ENCODE measurements at places on chromosomes 12 and 14.

GRCh38 chr12:130983328-130984017, 29.8 kb downstream of the ADGRD1 start:
- no peak for DNase-seq

GRCh38 chr12:5013266-5013730, 30.4 kb upstream of the KCNA5 start:
- DNase-seq: peak; percentile 45

GRCh38 chr12:47551426-47551851, 154.4 kb downstream of the RPAP3 start:
- peak; percentile 78 for DNase-seq

DNA sequence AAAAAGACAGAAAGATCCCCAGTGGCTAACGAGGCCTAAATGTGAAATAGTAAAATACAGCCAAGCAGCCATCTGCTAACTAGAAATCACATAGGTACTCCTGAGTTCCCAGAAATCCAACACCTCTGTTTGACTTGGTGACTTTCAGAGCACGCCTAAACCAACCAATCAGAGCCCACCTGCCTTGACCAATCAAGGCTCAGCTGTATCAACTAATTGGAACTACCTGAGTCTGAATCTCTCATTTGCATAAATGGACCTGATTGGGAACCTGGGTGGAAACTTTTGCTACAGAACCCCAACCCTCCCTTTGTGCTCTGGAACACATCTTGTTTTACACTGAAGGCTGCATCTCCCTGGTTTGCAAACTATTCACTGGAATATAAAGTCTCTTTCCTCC, 5.1 kb upstream of the TCL1B start:
- DNase-seq: no peak

- DNase-seq: peak; percentile 23
These were observed 78.9 kb downstream of the DACT1 start for GRCh38 chr14:58716706-58717105.

- DNase-seq: peak; percentile 18
These were observed 109.2 kb downstream of the ATXN7L3B start for GRCh38 chr12:74646831-74647230.

DNA sequence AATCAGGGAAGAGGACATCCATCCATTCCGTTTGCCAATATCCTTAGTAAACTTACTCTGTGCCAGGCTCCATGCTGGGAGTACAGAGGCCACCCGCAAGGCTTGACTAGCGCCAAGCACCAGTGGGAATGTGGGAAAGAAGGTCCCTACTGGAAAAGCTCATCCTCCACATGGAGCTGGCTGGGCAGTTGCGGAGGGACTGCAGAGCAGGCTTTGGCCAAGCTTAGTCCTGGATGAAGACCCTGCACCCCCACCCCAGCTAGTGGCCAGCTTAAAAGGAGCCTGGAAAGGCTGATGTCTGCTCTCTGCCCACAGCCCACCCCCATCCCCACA, 22.4 kb upstream of the EIF2B2 start:
- DNase-seq: peak; percentile 51

DNA sequence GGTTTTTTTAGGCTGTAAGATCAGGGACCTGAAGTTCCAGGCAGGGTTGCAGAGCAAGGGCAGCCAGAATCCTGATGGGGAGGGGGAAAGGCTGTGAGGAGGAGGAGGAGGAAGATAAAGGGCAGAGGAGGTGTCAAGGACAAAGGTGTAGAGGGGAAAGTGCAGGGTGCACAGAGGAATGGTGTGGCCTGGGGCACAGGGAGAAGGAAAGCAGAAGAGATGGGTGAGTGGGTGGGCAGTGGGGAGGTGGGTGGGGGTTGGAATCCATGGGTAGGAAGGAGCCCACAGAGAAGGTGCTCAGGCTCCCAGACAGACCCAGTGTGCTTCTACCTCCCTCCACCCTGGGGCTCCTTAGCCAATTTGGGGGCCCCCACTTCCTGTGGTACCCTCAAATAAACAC, 11.2 kb downstream of the TRPV4 start:
- no peak for DNase-seq

- peak; percentile 22 for DNase-seq
These were observed 75.9 kb downstream of the CCDC92 start for GRCh38 chr12:123896767-123897166.

- DNase-seq: peak; percentile 76
These were observed 51.5 kb downstream of the DCAF5 start for GRCh38 chr14:69101331-69101826.

DNA sequence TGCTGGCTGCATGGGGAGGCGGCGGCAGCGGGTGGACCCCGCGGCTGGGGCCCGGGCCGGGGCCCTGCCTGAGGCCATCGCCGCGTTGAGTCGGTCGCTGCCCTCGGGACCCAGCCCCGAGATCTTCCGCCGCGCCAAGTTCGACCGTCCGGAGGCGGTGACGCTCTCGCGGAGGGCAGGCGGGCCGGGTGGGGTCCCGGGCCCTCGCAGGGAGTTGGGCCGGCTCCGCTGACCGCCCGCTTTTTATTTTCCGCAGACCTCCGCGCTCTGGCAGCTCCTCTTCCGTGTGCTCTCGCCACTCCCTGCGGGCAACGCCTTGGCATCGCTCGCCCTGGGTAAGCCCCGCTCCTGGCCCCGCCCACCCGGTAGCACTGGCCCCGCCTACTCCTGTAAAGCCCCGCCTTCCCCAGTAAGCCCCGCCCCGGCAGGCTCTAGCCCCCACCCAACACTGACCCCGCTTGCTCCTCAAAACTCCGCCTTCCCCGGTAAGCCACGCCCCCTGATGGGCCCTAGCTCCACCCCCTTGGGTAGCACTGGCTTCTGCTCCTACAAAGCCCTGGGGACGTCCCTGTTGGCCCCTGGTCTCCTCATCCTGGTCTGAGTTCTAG, 424 bp downstream of the TEDC1 start:
- peak; percentile 64 for DNase-seq

GRCh38 chr12:62190689-62191490, 69.3 kb upstream of the USP15 start:
- no peak for DNase-seq

GRCh38 chr14:87567618-87568295, 425.2 kb downstream of the GALC start:
- no peak for DNase-seq

- no peak for DNase-seq
These were observed 4.2 kb downstream of the RFX4 start for GRCh38 chr12:106586803-106587684.

DNA sequence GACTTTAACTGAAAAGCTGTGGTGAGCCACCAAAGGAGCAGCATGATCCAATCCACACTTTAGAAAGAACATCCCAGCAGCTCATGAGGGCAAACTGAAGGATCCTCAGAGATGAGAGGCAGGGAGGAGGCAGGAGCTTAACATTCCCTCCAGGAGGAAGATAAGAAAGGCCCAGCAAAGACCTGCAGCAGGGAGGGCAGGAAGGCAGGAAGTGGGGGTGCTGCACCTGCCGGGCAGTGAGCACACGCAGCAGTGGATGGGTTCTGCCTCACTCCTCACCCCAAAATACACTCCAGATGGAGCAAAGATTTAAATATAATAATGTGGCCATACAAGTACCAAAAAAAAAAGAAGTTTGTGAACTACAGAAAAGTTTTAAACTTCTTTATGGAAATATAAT, 48.4 kb downstream of the GCH1 start:
- DNase-seq: no peak

GRCh38 chr12:112973011-112973735, 5.1 kb upstream of the OAS2 start:
- DNase-seq: no peak

- no peak for DNase-seq
These were observed 190.1 kb downstream of the KSR2 start for GRCh38 chr12:117778656-117779055.
